ENCODE measurements at places on chromosomes 2 and 18.
A peak's percentile ranks its signal among the peaks of the same experiment; 100 is the strongest.

DNA sequence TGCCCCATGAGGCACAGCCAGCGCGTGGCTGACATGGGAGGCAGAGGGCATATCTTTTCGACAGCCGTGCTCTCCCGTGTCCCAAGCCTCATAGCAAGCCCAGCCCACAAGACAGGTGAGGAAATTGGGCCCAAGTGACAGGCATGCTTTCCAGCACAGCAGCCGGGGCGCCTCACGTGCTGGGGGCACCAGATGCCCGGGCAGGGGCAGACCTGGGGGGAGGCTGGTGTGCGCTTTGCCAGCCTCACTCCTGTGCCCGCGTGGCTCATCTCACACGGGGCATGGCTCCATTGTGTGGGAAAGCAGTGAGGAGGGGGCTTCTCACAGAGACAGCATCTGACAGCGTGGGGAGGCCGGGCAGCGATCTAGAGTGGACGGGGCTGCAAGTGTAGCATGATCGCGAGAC lies 93.2 kb downstream of the USP40 start:
- no peak for DNase-seq

DNA sequence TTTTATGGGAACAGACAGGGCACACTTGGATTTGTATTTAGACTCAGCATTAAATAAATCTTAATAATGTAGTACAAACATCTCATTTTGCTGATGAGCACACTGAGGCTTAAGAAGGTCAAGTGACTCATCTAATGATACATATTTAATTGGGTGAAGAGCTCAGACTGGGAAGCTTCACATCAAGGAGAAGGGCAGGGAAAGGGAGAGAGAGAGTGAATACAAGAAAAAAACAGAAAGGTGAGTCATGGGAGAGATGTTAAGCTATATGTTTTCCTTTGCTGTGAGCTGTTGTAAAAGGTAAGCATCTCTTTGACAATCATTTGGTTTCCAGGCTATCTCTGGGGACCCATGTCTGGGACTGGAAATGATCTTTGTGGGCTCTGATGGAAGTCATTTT lies 277.8 kb downstream of the SETBP1 start:
- no peak for DNase-seq

- DNase-seq: no peak
Observed at GRCh38 chr2:229273006-229273722, 2.1 kb upstream of the PID1 start.

GRCh38 chr2:128874608-128875007 lies 555.9 kb upstream of the HS6ST1 start:
- no peak for DNase-seq

- no peak for DNase-seq
Observed at GRCh38 chr2:140990416-140990815, 1140.4 kb downstream of the LRP1B start.

DNA sequence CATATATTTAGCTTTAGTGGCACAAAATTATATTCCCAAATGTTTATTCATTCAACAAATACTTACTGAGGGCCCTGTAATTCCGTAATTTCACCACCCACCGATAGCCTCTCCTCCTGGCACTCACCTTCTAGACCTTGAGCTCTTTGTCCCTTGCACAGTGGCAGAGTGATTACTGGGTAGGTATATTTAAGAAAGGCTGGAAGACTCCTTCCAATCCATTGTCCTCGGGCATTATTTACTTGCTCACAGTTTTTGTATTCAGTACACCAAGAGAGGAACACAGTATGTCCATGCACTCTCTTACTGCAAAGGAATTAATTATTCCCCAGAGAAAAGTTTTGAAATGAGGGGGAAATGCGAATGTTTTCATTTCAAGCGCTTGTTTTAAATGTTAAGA lies 1.1 kb upstream of the CDCA7 start:
- no peak for DNase-seq

DNA sequence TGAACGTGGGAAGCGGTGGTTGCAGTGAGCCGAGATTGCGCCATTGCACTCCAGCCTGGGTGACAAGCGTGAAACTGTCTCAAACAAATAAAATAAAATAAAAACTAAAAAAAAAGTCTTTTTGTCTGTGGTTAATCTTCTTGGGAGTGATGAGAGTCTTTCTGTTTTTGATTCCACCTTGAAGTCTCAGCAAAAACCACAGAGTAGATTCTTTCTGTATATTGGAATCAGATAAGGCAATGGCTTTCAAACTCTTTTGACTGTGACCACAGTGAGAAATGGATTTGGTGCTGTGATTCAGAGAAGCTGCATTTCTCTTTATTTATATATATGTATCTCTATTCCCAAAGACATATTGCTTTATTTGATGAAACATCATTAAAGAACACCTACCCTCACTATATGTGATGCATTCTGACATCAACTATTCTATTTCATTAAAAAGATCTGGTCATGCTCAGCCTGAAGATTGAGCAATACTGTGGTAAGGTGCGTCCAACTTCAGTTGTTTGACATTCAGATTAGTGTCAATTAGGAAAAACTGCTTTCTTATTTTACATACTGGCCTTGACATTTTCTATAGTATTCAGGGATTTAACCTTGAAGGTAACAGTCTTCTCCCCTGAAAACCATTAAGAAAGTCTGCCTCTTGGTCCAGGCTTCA lies 15.6 kb downstream of the HRH4 start:
- no peak for DNase-seq

GRCh38 chr2:227450311-227450841 lies 21.6 kb upstream of the AGFG1 start:
- DNase-seq: no peak

GRCh38 chr18:66280470-66280869 lies 323.4 kb downstream of the CDH19 start:
- no peak for DNase-seq

- no peak for DNase-seq
Observed at GRCh38 chr2:15892151-15892880, 48.0 kb upstream of the MYCN start.

- no peak for DNase-seq
Observed at GRCh38 chr2:27822049-27822448, 50.5 kb downstream of the MRPL33 start.

DNA sequence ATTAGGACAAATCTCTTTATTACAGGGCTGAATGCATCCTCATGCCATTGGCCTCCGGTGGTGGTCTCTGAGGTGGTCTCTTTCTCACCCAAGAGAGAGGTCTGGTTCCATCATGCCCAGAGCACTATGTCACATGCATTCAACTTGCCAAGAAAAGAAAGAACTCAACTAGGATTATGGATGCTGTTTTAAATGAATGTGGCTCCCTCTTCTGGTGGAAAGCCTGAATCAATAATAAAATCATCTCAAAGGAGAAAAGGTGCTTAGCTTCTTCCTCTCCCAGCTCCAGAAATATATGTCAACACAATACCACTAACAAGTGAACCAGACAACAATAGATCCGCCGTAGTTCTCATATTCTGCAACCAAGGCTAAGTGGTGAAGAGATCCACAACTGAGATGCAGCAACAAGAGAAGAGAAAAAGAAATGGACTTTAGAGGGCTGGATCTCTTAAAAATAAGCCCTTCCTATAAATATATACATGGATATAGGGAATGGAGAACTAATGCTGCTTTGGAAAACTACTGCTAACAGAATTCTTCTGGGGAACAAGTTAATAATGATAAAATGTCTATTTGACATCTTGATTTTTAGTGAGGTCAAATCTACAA lies 396.8 kb downstream of the NCKAP5 start:
- DNase-seq: peak; percentile 38

GRCh38 chr2:54083021-54083420 lies 32.4 kb upstream of the ACYP2 start:
- no peak for DNase-seq

DNA sequence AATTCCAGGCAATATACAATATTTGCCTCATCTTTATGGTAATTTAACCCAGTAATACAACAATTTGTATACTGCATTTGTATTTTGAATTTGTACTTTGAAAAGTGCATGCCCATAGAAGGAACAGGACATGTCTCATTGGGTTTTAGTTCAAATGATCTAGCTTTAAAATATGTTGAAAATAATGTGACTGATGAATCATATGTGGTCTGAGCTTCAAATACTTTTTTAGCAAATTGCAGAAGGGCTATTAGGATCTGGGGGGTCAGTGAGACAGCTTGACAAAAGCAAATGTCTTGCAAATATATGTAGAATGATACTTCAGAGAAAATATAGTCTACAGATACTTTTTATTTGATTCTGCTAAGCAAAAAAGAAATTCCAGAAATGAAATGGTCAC lies 248.9 kb downstream of the DCC start:
- DNase-seq: no peak

DNA sequence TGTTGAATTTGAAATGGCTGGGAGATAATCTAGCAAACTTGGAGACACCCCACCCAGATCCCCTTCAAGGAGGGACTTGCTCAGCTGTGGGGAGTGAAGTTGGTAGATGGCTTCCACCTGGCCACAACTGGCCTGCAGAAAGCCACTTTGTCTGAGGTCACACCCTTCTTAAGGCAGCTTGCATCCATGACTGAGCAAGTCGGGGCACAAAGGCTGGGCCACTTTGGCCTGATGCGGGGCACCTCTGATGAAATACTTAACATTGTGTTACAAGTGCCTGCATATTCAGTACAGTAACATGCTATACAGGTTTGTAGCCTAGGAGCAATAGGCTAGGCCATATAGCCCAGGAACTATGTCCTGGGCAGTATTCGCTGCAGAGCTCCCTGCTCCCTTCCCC lies 13.4 kb upstream of the RPL37A start:
- no peak for DNase-seq

- no peak for DNase-seq
Observed at GRCh38 chr18:45328811-45329210, 286.5 kb upstream of the SLC14A2 start.

- DNase-seq: no peak
Observed at GRCh38 chr2:210558708-210559107, 2.3 kb downstream of the CPS1 start.

- no peak for DNase-seq
Observed at GRCh38 chr2:231634412-231634811, 41.7 kb downstream of the TEX44 start.

- no peak for DNase-seq
Observed at GRCh38 chr2:59752512-59752911, 800.9 kb downstream of the BCL11A start.

DNA sequence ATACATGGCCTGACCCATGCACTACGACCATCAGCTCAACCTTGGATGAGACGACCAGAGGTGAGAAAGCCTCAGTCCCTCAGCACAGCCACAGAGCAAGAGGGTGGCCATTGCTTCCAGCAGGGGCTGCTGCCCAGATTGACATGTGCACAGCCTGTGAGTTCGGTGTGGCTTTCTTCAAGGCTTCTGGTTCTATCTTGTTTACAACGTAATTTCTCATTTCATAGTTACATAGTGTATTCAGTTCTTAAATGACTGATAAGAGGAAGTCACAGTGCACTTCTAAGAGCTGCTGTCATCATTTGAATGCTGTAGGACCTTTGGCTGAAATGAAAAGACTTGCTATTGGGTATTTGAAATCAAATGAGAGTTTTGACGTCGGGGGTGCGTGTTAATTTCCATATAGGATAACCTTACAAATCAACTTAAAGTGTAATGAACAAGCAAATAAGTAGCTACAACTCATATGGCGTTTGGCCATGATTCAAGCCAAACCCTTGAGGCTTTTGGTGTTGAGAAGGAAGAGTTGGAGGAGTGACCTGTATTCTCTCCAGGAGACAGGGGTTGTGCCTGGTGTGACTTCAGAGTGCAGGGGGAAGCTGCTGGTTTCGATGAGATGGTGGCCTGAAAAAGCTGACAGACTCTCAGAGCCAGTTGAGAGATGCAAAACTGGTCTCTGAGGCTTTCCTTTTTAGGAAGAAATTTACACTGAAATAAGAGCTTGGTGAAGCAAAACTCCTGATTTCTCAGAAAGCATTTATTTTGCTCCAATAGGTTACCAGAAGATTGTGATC lies 51.0 kb downstream of the TSHZ1 start:
- DNase-seq: no peak

DNA sequence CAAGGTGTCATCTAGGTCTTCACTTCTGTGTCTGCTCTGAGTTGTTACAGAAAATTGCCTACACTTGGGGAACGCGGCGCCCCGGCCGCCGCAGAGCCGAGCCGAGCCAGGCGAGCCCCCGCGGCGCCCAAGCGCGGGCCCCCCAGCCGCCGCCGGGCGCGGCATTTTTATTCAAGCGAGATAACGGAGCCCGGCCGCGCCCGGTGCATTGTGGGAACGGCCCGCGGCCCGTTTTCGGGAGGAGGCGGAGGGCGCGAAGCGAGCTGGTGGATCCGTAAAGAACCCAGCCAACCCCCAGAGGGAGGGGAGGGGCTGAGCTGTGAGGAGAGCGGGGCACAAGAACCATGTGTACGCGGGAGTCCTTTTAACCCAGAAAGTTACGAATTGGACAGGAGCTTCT lies 191.8 kb downstream of the FTCDNL1 start:
- DNase-seq: peak; percentile 35

DNA sequence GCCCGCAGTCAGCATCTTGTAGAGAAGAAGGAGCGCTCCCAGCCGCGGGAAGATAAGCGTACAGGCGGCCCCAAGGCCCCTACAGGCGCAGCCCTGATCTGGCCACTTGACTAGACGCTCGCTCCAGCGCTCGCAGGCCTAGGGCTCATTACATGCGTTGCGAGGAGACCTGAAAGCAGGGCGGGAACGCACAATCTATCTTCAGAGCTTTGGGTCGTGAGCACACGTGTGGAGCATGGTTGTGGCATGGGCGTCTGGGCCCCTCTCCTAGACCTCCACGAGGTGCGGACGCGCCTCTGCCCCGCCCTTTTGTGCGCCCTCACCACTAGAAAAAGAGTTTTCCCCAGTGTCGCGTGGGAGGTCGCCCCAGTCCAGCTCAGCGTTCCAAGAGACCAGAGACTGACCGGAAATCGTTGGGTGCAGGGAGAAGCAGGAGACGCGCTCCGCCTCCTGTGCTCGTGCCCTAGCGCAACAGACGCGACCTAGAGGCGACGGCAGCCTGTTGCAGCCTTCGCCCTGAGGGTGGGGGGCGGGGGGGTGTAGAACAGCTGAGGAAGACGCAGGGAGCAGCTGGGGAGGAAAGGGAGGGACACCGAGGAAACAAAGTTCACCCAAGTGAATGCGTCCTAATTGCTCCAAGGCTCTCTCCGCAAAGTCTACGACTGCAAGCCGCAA lies 12.6 kb downstream of the NR4A2 start:
- DNase-seq: no peak

GRCh38 chr2:53715568-53715967 lies 52.0 kb upstream of the CHAC2 start:
- DNase-seq: peak; percentile 14
